ENCODE measurements at places on chromosomes 4 and X. TPM values are rescaled to one million over a fixed set of nuclear protein-coding genes. Genes with fewer than 3 reads are reported as not detected.

The SCRG1 gene
- total RNA-seq = 2.6 TPM

The EVC gene
- 40.9 TPM for total RNA-seq

DNA sequence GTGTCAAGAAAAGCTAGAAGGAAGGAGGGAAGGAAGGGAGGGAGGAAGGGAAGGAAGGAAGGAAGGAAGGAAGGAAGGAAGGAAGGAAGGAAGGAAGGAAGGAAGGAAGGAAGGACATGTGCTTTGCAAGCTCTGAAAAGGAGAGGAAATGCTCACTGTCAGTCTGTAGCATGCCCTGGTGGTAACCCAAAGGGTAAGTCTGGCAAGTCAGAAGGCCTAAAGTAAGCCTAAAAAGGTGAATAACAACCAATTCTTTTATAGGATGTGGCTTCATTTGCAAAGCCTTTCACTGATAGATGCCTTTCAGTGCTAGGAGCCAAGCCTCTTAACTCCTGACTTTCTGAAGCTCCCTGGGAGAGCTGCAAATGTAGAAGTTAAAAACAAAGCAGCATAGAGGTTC lies 542.6 kb downstream of the CFAP47 start:
- H3K36me3 ChIP-seq = no peaks in the 10 kb centered on the region
- no peaks in the 10 kb centered on the region for H3K4me1 ChIP-seq
- no peaks in the 10 kb centered on the region for H3K27me3 ChIP-seq
- no peak overlapping the region for H3K27ac ChIP-seq
- no peak for DNase-seq
- H3K4me3 ChIP-seq = no peak overlapping the region

DNA sequence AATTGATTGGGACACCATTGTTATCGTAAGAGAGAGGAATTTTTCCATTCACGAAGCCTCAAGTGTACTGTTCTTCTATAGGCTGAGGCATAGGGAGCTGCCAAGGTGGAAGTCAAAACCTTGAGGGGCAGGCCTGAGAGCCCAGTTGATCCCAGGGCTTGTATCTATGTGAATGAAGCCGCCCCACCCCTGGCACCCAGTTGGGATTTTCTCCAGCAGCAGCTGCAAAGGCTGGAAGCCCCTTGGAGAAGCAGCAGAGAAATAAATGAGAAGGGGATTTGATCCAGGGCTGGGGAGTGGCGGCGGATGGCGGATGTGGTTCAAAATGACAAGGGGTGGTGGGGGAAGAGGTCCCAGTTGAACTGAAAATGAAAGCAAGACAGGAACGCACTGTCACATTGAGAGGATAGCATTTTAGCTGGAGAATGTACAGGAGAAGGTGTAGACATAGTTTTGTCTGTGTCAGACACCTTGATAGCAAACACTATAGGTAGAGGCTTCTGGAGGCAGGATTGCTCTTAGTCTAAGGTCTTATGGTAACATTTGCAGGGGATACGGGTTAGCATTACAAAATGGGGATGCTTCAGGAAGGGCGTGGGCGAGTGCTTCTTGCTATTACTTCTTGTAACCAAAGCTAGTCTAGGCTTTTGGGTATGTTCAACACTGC lies 32.6 kb downstream of the DOCK11 start:
- H3K27me3 ChIP-seq = no peaks in the 10 kb centered on the region
- peaks cover 30% of the 10 kb centered on the region for H3K4me1 ChIP-seq
- no peak for DNase-seq
- H3K27ac ChIP-seq = no peak overlapping the region

The IL1RAPL1 gene
- total RNA-seq = not detected

Measured in osteocyte (in vitro differentiated cells).